ENCODE measurements at places on chromosomes 16 and 17. TPM values are rescaled to one million over a fixed set of nuclear protein-coding genes. Genes with fewer than 3 reads are reported as not detected.

Gene GLIS2
- total RNA-seq, result 25.3 TPM

Gene FNDC8
- total RNA-seq, result 0.07 TPM

Gene CDRT4
- total RNA-seq, result 1.0 TPM

Gene PRSS36
- total RNA-seq, result 2.1 TPM

Gene HSPB9
- not detected for total RNA-seq

Gene DHRS7C
- not detected for total RNA-seq
